ENCODE measurements at places on chromosomes 7 and 10. TPM values are rescaled to one million over a fixed set of nuclear protein-coding genes. Genes with fewer than 3 reads are reported as not detected.

DNA sequence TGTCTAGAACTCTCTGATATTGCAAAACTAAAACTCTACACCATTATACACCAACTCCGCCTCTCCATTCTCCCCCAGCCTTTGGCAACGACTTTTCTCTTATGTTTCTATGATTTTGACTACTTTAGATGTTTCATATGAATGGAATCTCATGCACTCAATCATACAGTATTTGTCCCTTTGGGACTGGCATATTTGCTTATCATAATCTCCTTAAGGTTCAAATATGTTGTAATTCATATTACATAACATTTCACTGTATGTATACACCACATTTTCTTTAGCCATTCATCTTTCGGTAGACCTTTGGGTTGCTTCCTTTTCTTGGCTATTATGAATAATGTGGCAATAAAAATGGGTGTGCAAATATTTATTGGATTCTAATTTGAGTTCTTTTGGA is 164.4 kb downstream of the ARL4A start:
- DNase-seq: no peak

DNA sequence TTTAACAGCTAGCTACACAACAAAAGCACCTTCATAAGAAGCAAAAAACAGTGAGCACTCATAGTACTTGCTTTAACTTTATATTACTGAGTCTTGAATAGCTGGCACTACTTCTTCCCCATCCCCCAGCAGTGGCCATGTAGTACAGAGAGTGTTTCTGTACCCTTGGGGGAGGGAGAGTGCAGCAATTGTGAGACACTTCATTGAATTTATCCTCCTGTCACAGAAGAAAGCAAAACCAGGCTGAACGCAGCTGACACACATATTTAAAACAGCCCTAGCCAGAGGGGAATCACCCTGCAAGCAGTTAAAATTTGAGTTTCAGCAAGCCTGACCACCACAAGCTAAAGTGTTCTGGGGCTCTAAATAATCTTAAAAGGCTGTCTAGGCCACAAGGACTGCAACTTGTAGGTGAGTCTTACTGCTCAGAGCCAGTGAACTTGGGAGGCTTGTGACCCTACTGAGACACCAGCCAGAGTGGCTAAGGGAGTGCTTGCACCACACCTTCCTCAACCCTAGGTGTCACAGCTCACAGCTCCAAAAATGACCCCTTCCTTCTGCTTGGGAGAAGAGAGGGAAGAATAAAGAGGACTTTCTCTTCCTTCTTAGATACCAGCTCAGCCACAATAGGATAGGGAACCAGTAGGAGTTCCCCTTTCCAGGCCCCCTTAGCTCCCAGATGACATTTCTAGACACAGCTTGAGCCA is 97.7 kb upstream of the MEOX2 start:
- DNase-seq: no peak

- DNase-seq: no peak
These were observed 144.2 kb downstream of the PRPF18 start for GRCh38 chr10:13730956-13731355.

DNA sequence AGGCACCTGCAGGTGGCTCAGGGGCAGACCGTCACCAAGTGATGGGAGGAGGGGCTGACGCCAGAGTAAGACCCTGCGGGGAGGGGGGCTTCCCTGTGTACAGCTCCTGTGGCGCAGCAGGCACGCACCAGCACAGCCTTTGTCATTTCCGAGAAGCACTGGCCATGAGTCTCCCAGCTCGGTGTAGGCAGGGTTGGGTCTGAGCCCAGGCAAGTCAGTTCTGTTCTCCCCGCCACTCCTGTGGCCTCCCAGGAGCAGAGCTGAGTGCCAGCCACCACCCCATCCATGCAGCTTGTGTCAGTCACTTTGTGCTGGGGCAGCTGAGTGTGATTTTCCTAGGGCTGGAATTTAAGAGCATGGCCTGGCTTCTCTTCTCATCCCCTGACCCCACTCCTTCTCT is 13.2 kb downstream of the CPSF4 start:
- no peak for DNase-seq

- no peak for DNase-seq
These were observed 536.1 kb upstream of the AUTS2 start for GRCh38 chr7:69062020-69062765.

DNA sequence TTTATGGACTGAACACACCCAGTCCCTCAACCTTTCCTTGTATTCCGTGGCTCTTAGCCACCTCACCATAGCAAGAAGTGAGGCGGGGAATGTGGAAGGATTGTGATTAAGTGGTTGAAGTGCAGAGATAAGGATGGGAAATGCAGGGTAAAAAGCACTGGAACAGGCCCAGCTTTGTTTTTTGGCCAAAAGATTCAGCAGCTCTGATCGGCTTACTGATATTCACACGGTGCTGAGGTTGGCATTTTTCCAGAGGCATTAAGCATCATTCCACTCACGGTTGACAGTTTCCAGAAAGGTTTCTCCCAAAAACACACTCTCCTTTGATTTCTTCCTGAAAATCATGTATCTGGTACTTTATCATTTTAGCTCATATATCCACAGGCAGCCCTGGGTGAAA is 544.2 kb downstream of the CNTNAP2 start:
- DNase-seq: no peak

The FAM237B gene
- not detected for total RNA-seq

DNA sequence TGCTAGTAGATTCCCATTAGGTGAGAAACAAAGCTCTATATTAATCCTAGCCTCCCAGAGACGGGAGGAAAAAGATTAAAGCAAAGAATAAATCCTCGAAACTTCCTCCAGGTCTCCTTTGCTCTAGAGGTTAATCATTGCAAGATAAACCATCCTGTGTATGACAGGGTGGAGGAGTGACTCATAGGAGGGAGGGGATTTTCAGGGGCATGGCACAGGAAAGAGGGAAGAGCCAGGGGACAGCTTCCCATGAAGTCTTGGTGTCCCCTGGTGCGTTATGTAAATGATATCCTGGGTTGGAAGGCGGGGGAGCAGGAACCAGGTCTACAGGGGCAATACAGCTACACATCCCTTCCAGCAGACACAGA is 780 bp downstream of the CYP3A5 start:
- DNase-seq: no peak

Measured in HFFc6 (cell line).